Transverse colon (tissue), 4 donors: ENCODE measurements at places on chromosomes 2 and 18. TPM values are rescaled to one million over a fixed set of nuclear protein-coding genes. Genes with fewer than 3 reads are reported as not detected.

Gene MTIF2
- 34.4 TPM for total RNA-seq

Gene FEV
- total RNA-seq, result not detected

Gene TMEM200C
- 3.7 TPM for total RNA-seq

DNA sequence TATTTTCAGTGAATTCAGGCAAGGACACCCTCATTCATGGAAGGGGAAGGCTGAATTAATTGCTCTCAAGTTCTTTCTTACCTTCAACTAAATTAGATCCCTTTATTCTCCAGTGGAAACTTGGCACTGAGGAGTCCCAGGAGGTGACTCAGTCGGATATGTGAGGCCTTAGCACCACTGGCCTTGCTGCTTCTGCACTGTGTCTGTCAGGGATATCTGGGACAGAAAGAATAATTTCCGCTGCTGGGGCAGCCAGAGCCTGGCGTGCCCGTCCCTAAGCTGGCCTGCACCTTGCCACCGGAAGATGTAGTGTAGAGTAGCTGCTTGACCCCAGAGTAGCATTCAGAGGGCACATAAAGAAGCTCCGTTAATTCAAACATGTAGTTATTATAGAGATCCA lies 53.4 kb downstream of the LIMS1 start:
- H3K4me3 ChIP-seq, result no peak overlapping the region
- H3K27ac ChIP-seq, result peak overlapping the region; percentile 71
- no peaks in the 10 kb centered on the region for H3K27me3 ChIP-seq
- peaks cover 27% of the 10 kb centered on the region for H3K4me1 ChIP-seq
- no peaks in the 10 kb centered on the region for H3K36me3 ChIP-seq
- no peak for DNase-seq

GRCh38 chr2:6524691-6525474 lies 340.8 kb downstream of the CMPK2 start:
- no peaks in the 10 kb centered on the region for H3K36me3 ChIP-seq
- no peak overlapping the region for H3K27ac ChIP-seq
- no peak for DNase-seq
- H3K4me1 ChIP-seq, result no peaks in the 10 kb centered on the region
- no peak overlapping the region for H3K4me3 ChIP-seq
- H3K27me3 ChIP-seq, result no peaks in the 10 kb centered on the region

DNA sequence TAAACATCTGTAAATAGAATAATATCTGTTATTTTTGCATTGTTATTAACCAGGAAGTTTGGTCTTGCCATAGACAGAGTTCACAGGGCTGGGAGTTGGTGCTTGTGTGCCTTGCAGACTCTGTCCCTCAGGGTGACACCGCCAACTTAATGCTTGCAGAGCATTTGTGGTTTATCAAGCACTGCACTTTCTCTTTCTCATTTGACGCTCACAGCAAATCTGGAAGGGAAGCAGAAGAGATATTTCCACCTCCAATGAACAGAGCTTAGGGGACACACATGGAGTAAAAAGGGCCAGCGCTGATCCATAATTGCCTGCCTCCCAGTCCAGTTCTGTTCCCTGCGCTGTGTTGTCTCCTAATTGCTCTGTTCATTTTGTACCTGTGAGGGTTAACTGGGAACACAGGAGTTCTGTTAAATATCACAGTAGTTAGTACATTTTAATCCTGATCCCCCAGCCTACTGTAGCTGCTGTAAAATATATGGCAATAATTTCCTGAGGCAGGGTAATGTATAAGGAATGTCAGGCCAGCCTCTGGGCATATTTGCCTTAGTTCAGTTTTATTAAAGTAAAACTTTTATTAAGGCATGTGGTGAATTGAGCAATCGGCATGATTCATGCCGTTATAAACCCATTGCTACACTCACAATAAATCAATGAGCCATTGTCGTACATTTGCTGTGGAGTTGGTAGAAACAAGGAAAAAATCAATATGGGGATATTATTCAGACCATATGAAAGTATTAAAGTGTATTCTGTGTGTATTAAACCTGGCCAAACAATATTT lies 182.5 kb upstream of the OSR1 start:
- H3K4me1 ChIP-seq, result no peaks in the 10 kb centered on the region
- no peaks in the 10 kb centered on the region for H3K27me3 ChIP-seq
- no peak overlapping the region for H3K4me3 ChIP-seq
- peak overlapping the region; percentile 38 for H3K27ac ChIP-seq
- DNase-seq, result peak; percentile 29

Gene TDRD15
- 0.32 TPM for total RNA-seq

DNA sequence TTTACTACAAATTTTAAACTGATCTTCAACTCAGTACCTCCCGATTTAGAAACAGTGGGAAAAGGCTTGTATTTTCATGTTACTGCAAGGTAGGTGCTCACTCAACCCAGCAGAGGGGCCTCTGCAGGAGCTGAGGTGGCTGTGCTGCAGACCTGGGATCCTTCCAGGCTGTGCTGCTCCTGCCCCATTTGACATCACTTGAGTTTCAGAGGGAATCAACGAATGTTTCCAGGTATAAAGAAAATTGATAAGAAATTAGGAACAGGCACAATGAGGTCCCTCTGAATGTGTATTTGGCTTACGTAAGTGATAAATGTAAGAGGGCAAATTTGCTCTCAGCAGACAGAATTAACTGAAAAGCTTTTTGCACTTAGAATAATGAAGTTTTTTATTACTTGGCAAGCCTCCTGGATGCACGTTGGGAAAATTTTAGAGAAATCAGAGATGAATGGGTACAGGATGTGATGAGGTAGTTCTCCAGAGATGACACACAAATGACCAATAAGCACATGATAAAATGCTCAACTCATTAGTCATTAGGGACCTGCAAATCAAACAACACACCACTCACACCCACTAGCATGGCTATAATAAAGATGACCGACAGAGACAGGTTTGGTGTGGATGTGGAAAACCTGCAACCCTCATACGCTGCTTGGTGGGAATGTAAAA lies 114.0 kb downstream of the NOL10 start:
- no peaks in the 10 kb centered on the region for H3K4me1 ChIP-seq
- no peak overlapping the region for H3K27ac ChIP-seq
- no peak for DNase-seq
- no peak overlapping the region for H3K4me3 ChIP-seq

DNA sequence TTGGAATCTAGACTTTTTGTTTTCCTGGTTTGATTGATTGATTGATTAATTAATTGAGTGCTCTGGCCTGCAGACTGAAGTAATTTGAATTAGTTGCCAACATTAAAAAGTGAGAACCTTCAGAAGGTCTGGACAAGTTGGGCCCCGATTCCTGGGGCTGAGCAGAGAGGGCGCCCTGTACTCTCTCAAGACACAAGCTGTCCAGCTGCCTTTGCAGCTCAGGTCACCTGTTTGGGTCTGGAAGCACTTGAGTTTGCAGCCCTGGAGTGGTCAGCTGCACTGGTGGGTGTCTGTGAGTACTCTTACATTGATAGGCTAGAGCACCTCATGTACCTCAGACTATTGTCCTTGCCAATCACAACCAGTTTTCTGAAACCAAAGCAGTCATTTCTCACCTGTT lies 22.7 kb upstream of the CELF4 start:
- H3K36me3 ChIP-seq, result no peaks in the 10 kb centered on the region
- H3K4me1 ChIP-seq, result no peaks in the 10 kb centered on the region
- H3K27ac ChIP-seq, result no peak overlapping the region

GRCh38 chr2:147288131-147288530 lies 556.7 kb upstream of the ACVR2A start:
- H3K36me3 ChIP-seq, result no peaks in the 10 kb centered on the region
- H3K4me1 ChIP-seq, result no peaks in the 10 kb centered on the region
- no peak overlapping the region for H3K27ac ChIP-seq
- no peaks in the 10 kb centered on the region for H3K27me3 ChIP-seq
- H3K4me3 ChIP-seq, result no peak overlapping the region
- no peak for DNase-seq

Gene ASB18
- total RNA-seq, result not detected

GRCh38 chr18:50748243-50749229 lies 71.3 kb downstream of the MRO start:
- H3K27me3 ChIP-seq, result peaks cover 3% of the 10 kb centered on the region
- H3K4me1 ChIP-seq, result no peaks in the 10 kb centered on the region
- no peak overlapping the region for H3K27ac ChIP-seq
- no peaks in the 10 kb centered on the region for H3K36me3 ChIP-seq

DNA sequence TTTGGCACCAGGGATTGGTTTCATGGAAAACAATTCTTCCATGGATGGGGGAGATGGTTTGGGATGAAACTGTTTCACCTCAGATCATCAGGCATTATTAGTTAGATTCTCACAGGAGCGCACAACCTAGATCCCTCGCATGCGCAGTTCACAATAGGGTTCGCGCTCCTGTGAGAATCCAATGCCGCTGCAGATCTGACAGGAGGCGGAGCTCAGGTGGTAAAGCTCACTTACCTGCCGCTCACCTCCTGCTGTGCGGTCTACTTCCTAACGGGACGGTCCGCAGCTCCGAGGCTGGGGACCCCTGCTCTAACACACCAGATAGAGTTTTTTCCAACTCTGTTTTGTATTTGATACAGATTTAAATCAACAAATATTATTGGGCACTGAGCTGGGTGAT lies 286.5 kb downstream of the MTX2 start:
- peaks cover 7% of the 10 kb centered on the region for H3K4me1 ChIP-seq
- peak; percentile 24 for DNase-seq
- H3K27me3 ChIP-seq, result no peaks in the 10 kb centered on the region

Gene SLC39A6
- total RNA-seq, result 23.3 TPM

Gene EVA1A
- total RNA-seq, result not detected

- no peaks in the 10 kb centered on the region for H3K36me3 ChIP-seq
- H3K4me1 ChIP-seq, result no peaks in the 10 kb centered on the region
- H3K27ac ChIP-seq, result no peak overlapping the region
- no peak for DNase-seq
- H3K27me3 ChIP-seq, result no peaks in the 10 kb centered on the region
- H3K4me3 ChIP-seq, result no peak overlapping the region
Measured at GRCh38 chr18:54112356-54112755, 112.1 kb downstream of the MBD2 start.

Gene SETBP1
- 16.2 TPM for total RNA-seq

- no peaks in the 10 kb centered on the region for H3K27me3 ChIP-seq
- no peaks in the 10 kb centered on the region for H3K4me1 ChIP-seq
- H3K36me3 ChIP-seq, result no peaks in the 10 kb centered on the region
- DNase-seq, result no peak
- no peak overlapping the region for H3K4me3 ChIP-seq
Measured at GRCh38 chr2:191501561-191502168, 176.3 kb upstream of the NABP1 start.

GRCh38 chr2:72276356-72276755 lies 128.7 kb upstream of the CYP26B1 start:
- H3K36me3 ChIP-seq, result peaks cover 3% of the 10 kb centered on the region
- no peak overlapping the region for H3K4me3 ChIP-seq
- peaks cover 36% of the 10 kb centered on the region for H3K4me1 ChIP-seq
- no peak overlapping the region for H3K27ac ChIP-seq
- no peak for DNase-seq

DNA sequence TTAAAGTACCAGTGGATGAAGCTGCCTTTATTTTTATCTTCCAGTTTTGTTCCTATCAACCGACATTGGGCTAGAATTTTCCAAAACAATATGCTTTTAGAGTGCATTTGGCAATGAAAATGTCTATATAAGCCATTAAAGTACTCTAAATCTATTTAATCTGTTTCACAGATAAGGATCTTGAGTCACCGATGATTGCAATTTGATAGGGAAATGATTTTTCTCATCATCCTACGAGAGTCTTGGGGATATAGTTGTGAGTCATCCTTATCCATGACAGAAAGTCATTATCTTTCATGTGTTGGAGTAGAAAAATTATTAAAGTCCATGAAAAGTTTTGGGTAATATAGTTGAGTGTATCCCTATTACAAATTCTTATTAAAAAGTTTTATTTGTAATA lies 26.1 kb downstream of the SLC39A10 start:
- H3K4me3 ChIP-seq, result no peak overlapping the region
- no peaks in the 10 kb centered on the region for H3K36me3 ChIP-seq
- no peaks in the 10 kb centered on the region for H3K27me3 ChIP-seq
- H3K27ac ChIP-seq, result no peak overlapping the region
- no peak for DNase-seq

DNA sequence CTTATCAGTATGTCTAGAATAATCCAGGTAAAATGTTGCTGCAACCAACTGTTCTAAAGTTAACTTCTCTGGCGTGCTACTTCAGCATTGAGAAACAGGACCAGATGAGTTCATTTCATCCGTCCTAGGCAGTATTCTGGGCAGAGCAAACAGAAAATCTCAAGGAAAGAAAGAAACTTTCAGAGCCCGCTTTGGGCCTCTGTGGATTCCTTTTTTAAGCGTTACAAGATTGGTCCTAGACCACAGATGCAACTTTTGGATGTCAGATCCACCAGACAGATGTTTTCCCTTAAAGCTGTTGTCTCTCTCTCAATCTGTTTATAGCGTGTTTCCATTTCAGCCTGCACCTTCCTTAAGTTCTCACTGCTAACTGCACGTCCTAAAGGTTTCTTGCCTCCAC lies 75.0 kb downstream of the BCL2 start:
- no peaks in the 10 kb centered on the region for H3K36me3 ChIP-seq
- no peak for DNase-seq
- peak overlapping the region; percentile 34 for H3K27ac ChIP-seq
- H3K27me3 ChIP-seq, result no peaks in the 10 kb centered on the region
- H3K4me1 ChIP-seq, result peaks cover under 1% of the 10 kb centered on the region

Gene IL37
- total RNA-seq, result 2.6 TPM

DNA sequence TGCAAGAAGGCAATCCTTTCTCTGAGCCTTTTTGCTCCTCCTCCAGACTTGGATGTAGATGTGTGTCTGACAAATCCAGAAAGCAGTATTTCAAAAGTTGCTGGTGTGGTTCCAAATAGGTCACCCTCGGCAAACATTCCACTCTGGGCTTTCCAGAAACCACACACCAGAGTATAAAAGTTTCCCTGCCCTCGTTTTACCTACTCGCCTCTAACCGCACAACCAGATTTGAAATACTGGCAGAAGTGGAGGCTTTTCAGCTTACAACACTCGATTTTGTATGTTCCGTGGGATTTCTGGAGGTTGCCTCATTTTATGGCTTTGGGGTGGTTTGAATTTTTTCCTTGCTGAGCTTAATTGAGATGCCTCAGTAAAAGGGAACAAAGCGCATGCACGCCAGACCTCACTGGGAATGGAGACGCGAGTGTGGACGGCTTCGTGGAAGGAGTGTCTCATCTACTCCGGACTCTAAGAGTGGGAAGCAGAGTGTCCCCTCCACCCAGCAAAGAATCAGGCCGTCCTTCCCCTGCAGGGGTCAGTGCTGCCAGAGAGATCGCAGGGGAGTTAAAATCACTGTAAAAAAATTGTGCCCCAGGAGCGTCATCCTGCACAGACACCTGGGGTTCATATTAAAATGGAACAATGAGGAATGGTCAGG lies 44.0 kb upstream of the RPL31 start:
- no peak overlapping the region for H3K4me3 ChIP-seq
- H3K4me1 ChIP-seq, result no peaks in the 10 kb centered on the region
- H3K27me3 ChIP-seq, result no peaks in the 10 kb centered on the region
- DNase-seq, result no peak

GRCh38 chr2:50515638-50516037 lies 516.3 kb downstream of the NRXN1 start:
- no peaks in the 10 kb centered on the region for H3K4me1 ChIP-seq
- no peak overlapping the region for H3K27ac ChIP-seq
- H3K36me3 ChIP-seq, result no peaks in the 10 kb centered on the region
- no peak overlapping the region for H3K4me3 ChIP-seq

- no peaks in the 10 kb centered on the region for H3K4me1 ChIP-seq
- H3K27ac ChIP-seq, result no peak overlapping the region
- H3K27me3 ChIP-seq, result no peaks in the 10 kb centered on the region
- no peaks in the 10 kb centered on the region for H3K36me3 ChIP-seq
- no peak overlapping the region for H3K4me3 ChIP-seq
Measured at GRCh38 chr2:163723881-163724280, 11.9 kb downstream of the FIGN start.

Gene ATP6V1C2
- 0.48 TPM for total RNA-seq

GRCh38 chr2:152510621-152511020 lies 175.6 kb downstream of the FMNL2 start:
- H3K4me1 ChIP-seq, result no peaks in the 10 kb centered on the region
- no peaks in the 10 kb centered on the region for H3K36me3 ChIP-seq
- H3K4me3 ChIP-seq, result no peak overlapping the region
- no peaks in the 10 kb centered on the region for H3K27me3 ChIP-seq
- no peak for DNase-seq
